ENCODE measurements at places on chromosomes 13 and 19. TPM values are rescaled to one million over a fixed set of nuclear protein-coding genes. Genes with fewer than 3 reads are reported as not detected.
A peak's percentile ranks its signal among the peaks of the same experiment; 100 is the strongest.

DNA sequence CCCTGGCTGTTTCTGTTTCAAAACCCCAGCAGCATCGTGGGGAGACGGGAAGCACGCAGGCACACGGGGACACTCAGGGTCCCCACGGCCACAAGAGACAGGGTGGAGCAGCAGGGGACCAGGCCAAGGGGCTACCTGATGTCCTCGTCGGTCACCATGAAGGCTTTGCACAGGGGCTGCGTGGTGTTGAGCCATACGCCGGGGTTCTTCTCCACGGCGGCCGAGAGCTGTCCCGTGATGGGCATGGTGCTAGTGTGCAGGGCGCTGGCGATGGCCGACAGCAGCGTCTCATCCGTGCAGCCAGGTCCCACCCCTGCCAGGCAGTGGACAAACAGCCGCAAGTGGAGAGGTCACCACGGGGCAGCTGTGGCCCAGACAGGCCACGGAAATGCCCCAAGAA lies 11.7 kb downstream of the MBD3 start:
- H3K36me3 ChIP-seq: peaks cover 30% of the 10 kb centered on the region
- H3K27ac ChIP-seq: no peak overlapping the region
- H3K4me3 ChIP-seq: no peak overlapping the region
- DNase-seq: no peak

DNA sequence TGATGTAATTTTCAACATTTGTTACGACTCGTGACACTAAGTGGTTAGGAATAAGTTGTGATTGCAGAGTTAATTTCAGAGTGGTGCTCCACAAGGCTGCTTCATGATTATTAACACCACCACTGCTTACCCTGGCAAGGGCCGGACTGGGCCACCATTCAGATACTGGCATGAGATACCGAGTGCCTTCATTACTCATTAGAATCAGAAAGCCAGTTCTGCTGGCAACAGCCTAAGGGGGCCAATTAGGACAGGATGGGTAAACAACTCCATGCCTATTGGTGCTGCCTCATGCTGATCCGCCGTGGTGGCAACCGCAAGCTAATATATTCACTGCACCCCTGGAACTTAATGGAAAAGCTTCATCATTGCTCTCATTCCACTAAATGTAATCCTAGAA lies 575.1 kb downstream of the EFNB2 start:
- no peak overlapping the region for H3K27ac ChIP-seq
- H3K4me3 ChIP-seq: no peak overlapping the region
- no peaks in the 10 kb centered on the region for H3K4me1 ChIP-seq
- no peak for DNase-seq

Gene KCNJ14
- 1.4 TPM for total RNA-seq

DNA sequence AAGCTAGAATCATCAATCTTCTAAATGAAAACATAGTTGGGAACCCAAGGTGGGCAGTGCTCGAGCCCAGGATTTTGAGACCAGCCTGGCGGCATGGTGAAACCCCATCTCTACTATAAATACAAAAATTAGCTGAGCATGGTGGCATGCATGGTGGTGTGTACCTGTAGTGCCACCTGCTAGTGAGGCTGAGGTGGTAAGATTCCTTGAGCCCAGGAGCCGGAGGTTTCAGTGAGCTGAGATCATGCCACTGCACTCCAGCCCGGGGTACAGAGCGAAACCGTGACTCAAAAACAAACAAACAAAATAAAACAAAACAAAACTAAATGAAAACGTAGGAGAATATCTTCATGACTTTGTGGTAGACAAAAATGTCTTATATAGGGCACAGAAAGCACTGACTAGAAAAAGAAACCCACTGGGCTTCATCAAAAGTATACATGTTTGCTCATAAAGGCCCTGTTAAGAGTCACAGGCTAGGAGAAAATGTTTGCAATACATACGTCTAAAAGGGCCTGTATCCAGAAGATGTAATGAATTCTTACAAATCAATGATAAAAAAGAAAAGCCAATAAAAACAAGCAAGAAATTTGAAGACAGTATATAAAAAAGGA lies 353.6 kb downstream of the FGF9 start:
- H3K4me3 ChIP-seq: no peak overlapping the region
- DNase-seq: no peak
- H3K27me3 ChIP-seq: no peaks in the 10 kb centered on the region
- no peaks in the 10 kb centered on the region for H3K36me3 ChIP-seq

DNA sequence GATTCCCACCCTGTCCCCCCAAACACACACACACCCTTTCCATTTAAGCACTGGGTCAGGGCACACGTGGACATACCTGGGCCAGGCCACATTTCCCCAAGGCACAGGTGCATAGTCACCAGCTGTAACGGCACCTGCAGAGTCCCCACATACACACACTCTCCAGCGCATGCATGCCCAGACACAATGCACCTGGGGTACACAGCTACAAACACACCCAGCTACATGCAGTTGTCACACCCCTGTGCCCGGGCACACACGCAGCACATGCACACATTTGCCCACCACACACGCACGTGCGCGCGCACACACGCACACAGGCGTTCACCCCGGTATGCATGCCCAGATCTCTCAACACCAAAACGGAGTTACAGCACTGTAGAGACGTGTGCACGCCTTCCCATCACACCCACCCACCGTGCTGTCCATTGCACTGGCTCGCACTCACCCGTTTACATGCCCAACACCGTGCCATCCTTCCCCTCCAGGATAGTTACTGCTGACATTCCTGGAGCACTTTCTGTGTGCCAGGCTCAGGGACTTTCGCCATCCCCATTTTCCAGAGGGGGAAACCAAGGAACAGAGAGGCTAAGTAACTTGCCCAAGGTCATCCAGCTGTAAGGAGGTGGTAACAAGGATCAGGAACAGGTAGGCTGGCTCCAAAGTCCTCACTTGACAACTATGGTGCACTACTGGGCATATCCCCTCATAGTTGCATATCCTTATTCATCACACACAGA lies 749 bp upstream of the SHANK1 start:
- H3K4me1 ChIP-seq: peaks cover 10% of the 10 kb centered on the region
- no peak for DNase-seq
- no peak overlapping the region for H3K27ac ChIP-seq
- no peaks in the 10 kb centered on the region for H3K36me3 ChIP-seq
- peaks cover 53% of the 10 kb centered on the region for H3K27me3 ChIP-seq

DNA sequence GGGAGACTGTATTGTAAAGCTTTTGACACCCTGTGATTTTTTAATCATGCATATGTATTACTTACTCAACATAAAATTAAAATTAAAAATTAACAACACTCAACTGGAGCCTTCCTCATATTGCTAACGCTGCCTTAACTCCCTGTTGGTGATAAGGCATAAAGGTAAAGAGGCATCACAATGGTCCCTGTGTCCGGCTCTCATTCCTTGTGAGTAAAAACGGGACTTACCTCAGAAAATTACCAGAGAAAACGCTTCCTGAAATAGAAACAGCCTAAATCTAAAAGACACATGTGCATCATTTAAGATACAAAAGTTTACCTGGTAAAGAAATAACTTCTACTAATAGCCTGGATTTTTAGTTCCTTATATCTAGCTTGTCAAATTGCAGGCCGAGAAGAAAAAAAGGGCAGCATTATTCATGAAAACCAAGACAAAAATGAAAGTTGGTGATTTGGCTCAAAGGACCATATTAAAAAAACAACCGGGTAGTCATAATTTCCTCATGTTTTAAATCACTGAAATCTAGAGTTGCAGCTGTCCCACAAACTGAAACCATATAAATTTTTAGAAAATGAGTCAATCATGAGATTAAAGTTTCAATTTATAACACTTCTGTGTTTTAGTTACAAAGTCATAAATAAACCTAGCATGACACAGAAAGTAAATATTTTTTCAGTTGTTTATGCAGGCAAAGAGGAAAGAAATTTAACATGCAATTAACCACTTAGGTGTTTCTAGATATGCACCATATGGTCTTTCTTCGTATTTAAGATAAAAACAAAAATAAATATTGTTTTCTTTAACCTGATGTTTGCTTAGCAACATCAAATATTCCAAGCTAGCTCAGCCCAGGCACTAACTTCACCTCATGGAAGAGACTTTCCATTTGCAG lies 94.7 kb downstream of the MIPEP start:
- DNase-seq: no peak
- H3K36me3 ChIP-seq: peaks cover 4% of the 10 kb centered on the region
- no peaks in the 10 kb centered on the region for H3K4me1 ChIP-seq
- no peak overlapping the region for H3K4me3 ChIP-seq
- H3K27me3 ChIP-seq: no peaks in the 10 kb centered on the region
- H3K27ac ChIP-seq: no peak overlapping the region

GRCh38 chr13:32007494-32007893 lies 24.1 kb upstream of the FRY start:
- no peak for DNase-seq
- H3K4me3 ChIP-seq: no peak overlapping the region
- H3K4me1 ChIP-seq: no peaks in the 10 kb centered on the region
- no peak overlapping the region for H3K27ac ChIP-seq
- H3K36me3 ChIP-seq: no peaks in the 10 kb centered on the region

Gene OR7A5
- total RNA-seq: not detected

GRCh38 chr19:54415208-54415900 lies at the start of gene TTYH1:
Gene TTYH1, plus strand, starts transcription at chr19:54415464. Its CDS starts 89 bp downstream, at chr19:54415553.
- peaks cover 3% of the 10 kb centered on the region for H3K36me3 ChIP-seq
- peak within 1 kb of the TSS; percentile 60 for H3K27ac ChIP-seq
- H3K27me3 ChIP-seq: peaks cover 36% of the 10 kb centered on the region
- H3K4me1 ChIP-seq: peaks cover 16% of the 10 kb centered on the region
- peak; percentile 56 for DNase-seq

Gene SLC10A2
- not detected for total RNA-seq

- peaks cover 11% of the 10 kb centered on the region for H3K4me1 ChIP-seq
- no peak overlapping the region for H3K27ac ChIP-seq
- no peak for DNase-seq
- no peak overlapping the region for H3K4me3 ChIP-seq
These were observed 1.9 kb downstream of the CCNP start for GRCh38 chr19:40224342-40225150.

GRCh38 chr19:4186087-4186993 lies 3.9 kb downstream of the ANKRD24 start:
- H3K27me3 ChIP-seq: no peaks in the 10 kb centered on the region
- peaks cover 3% of the 10 kb centered on the region for H3K36me3 ChIP-seq
- peaks cover 20% of the 10 kb centered on the region for H3K4me1 ChIP-seq
- peak; percentile 90 for DNase-seq
- H3K4me3 ChIP-seq: no peak overlapping the region

Gene ZNF724
- total RNA-seq: 17.4 TPM

- H3K4me3 ChIP-seq: no peak overlapping the region
- no peak overlapping the region for H3K27ac ChIP-seq
- H3K27me3 ChIP-seq: peaks cover 52% of the 10 kb centered on the region
These were observed 66.3 kb downstream of the ZIC5 start for GRCh38 chr13:99905224-99905623.

Gene FCAR
- not detected for total RNA-seq

Data from activated CD8-positive, alpha-beta T cell treated with anti-CD3 and anti-CD28 coated beads, Interleukin-2, amount 10 ng/mL, durations not matched to agents 7 days and 5 days (primary cell).